Lung microvascular endothelial cell (primary cell): ENCODE measurements at places on chromosomes 2 and 18.

- DNase-seq = no peak
Observed at GRCh38 chr2:106570316-106570715, 83.2 kb downstream of the CD8B2 start.

- no peak for DNase-seq
Observed at GRCh38 chr2:207225773-207226172, 60.0 kb upstream of the KLF7 start.

DNA sequence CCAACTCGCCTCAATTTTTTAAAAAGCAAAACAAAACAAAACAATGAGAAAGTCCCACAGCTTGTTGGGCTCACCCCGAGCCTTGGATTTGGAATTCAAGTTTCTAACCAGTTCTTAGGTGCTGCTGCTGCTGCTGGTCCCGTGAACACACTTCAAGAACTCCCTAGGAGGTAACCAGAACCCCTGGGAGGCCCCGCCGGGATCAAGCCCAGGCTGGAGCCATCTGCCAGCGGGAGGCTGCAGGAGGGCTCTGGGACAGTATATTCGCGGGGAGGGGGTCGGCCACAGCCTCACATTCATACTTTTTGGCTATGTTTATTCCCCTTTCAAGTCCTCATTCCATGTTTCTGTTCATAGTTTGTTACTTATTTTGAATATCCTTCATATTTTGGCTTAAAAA is 223.4 kb downstream of the TFCP2L1 start:
- DNase-seq = no peak

- no peak for DNase-seq
Observed at GRCh38 chr2:210460322-210461227, 16.0 kb downstream of the LANCL1 start.

DNA sequence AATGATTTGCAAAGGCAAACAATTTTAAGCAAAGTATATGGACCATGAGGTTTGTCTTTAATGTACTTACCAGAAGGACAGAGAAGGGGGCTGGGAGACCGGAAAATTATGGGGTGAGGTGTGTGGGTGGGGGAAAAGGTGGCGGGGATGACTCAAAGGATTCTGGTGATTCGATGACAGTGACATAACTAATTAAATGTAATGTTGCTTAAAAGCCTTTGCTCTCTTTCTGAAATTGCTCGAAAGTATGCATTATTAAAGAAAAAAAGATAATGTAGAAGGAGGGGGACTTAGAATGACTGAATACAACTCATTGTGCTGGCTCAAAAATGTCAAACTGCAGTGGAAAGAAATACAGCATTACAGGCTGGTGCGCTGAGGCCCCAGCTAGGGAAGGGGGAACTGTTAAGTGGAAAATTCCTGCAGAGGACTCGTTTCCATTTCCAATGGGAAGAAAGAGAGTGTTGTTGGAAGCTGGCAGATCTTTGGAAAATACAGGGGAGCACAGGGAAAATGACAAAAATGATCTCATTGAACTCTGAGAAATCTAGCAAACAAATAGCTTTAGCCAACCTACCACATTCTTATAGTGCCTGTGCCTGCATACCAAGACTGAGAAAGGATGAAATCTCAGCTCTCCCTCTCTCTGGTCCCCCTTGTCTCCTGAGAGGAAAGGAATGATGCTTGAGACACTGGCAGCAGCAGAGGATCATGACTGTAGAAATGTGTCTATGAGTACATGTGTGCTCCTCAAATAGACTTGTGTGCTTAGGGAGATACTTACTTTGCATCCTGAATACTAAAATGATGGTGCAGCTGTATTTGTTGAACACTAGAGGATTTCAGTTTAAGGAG is 632.4 kb downstream of the NYAP2 start:
- DNase-seq = no peak

DNA sequence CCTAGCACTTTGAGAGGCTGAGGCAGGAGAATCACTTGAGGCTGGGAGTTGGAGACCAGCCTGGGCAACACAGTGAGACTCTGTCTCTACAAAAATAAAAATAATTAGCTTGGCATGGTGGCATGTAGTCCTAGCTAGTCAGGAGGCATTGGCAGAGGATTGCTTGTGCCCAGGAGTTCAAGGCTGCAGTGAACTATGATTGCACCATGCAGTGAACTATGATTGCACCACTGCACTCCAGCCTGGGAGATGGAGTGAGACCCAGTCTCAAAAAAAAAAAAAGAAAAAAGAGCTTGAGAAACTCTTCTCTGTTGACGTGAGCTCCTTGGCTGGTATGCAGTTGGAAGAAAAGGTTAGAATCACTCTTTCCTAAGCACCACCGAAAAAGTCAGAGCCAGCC is 125.1 kb upstream of the TNP1 start:
- no peak for DNase-seq

- DNase-seq = no peak
Observed at GRCh38 chr2:174836995-174837390, 72.7 kb upstream of the CHRNA1 start.

- no peak for DNase-seq
Observed at GRCh38 chr2:22691666-22692065, 693.3 kb upstream of the KLHL29 start.

- no peak for DNase-seq
Observed at GRCh38 chr2:78541451-78542267, 483.8 kb upstream of the REG3G start.

DNA sequence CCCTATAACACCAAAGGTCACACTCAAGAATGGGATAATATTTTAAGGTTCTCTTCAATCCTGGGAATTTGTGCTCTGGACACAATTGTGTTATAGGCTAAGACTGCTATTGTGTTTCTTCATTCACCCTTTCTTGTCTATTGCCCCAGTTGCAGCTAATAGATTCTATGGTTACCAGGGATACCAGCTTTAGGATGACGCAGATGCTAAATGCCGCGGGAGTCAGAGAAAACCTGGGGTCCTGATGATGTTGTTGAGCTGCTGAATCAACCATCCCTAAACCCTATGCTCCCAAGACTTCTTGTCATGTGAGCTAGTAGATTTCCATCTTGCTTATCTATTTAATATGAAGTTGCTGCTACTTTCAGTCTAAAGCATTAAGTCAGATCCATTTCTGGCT is 5.4 kb downstream of the CRYGD start:
- no peak for DNase-seq

- DNase-seq = peak; percentile 12
Observed at GRCh38 chr2:172985139-172985892, 90.3 kb upstream of the MAP3K20 start.

DNA sequence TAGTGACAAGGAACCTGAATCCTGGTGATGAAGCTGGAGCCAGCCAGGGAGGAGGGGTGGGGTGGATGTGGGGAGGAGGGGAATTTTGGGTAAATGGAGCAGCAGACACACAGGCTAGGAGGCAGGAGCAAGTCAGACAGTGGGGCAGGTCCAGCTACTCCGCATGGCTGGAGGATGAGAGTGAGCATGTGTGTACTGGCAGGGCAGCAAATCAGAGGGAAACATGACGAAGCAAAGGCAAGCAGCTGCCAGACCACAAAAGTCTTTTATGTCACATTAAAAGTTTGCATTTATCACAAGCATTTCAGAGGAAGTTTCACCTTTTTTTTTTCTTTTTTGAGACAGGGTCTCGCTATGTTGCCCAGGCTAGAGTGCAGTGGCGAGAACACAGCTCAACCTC is 11.9 kb upstream of the KIDINS220 start:
- no peak for DNase-seq

GRCh38 chr2:142750858-142751257 is 126.6 kb upstream of the KYNU start:
- no peak for DNase-seq

DNA sequence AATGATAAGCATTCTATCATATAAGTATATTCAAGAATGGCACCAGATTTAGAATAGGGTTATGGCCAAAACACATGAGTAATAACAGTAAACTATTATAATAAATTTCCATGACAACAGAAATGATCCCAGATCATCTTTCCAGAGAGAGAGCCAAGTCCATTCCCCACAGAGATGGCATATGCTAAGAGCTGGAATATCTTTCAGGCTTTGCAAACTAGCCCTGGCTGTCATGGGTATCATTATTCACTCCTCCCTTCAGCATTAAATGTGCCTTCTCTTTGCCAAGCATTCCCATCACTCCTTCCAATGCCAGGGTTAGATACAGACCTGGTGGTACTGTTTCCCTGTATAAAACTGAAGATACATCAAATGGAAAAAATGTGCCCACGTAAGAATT is 10.9 kb downstream of the FEZ2 start:
- no peak for DNase-seq

DNA sequence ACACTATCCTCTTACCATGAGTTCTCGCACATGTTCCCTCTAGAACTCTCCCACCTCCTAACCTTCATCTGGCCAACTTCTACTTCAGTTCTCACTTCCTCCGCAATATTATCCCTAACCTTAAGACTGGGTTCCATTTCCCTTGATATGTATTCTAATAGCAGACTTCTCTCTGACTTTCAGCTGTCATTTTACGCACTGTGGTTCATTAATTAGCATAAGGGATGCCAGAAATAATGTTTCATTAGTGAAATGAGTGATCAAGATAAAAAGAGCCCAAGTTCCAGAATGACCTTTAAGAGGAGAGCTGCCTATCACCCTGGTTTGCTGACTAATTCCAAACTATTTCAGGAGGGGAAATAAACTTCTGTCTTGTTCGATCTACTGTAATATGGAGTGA is 108.6 kb upstream of the CCDC150 start:
- no peak for DNase-seq

- DNase-seq = no peak
Observed at GRCh38 chr2:143029141-143029540, 100.1 kb upstream of the ARHGAP15 start.

- DNase-seq = no peak
Observed at GRCh38 chr2:210544007-210544590, 12.3 kb upstream of the CPS1 start.

DNA sequence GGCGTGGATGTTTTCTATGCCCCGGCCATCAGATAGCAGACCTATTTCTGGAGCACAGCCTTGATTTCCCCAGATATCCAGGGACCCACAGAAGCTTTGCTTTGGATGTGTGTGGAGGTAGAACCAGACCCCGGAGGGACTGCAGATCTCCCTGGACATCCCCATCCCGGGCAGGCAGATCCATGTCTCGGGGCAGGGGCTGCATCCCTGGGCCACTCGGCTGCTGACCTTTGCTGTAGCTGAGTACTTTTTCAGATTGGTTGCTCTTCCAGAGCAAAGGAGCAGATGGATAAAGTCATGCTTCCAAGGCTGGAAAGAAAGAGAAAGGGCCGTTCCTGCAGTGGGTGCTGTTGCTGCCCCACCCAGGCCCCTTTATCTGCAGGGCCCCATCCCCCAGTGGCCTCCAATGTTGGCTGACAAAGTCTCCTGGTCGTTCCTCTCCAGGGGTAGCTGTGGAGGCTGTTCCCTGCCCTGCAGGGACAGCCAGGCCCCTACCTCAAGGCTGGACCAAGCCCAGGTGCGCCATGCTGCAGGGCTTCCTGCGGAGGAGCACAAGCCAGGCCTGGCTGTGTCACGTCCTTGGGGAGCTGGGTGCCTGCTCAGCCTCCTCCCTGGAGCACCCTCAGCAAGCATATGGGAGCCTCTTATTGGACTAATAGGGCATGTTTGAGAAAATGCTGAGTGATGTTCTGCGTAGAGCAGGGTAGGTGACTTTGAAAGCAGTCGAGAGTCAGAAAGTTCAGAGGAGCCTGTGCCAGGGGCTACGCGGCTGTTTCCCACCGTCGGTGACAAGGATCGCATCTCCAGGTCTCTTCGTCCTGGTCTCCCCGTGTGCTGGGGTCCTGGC is 68.4 kb downstream of the TPO start:
- DNase-seq = no peak

DNA sequence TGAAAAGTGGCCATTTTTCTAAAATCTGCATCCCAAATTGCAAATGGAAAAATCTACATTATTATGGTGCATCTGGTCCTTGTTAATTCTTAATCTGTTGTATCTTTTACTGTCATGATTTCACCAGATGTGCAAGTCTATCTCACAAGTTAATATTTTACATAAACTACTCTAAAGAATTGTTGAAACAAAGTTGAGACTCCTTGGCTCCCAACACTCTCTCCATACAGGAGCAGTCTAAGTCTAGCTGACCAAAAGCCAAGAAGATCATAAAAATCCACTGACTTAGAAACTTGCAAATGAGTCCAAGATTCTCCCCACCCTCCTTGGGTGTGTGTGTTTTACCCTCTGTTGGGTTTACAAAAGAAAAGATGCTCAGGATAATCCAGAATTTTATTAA is 85.1 kb downstream of the NCKAP5 start:
- DNase-seq = no peak

GRCh38 chr2:196314780-196315179 is 143.4 kb upstream of the STK17B start:
- no peak for DNase-seq

DNA sequence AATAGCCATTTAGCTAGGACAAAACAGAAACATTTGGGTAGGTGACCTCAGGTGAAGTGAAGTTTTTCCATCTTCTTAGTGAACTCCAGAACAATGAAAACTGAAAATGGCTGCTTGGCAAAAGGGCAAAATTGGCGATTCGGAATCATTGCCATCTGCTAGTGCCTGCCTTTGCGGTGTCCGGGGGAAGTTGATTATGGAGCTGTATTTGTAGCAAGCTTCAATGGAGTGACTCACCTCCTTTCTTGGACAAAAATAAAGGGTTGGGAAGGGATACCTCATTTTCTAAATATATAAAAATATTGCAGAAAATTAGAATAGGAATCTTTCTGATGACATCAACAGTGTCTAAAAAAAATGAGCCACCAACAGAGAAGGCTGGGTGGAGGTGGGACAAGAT is 460.5 kb downstream of the TGIF1 start:
- DNase-seq = no peak

- no peak for DNase-seq
Observed at GRCh38 chr2:7658486-7658885, 741.3 kb downstream of the RNF144A start.

- no peak for DNase-seq
Observed at GRCh38 chr2:191620144-191620543, 57.8 kb upstream of the NABP1 start.

DNA sequence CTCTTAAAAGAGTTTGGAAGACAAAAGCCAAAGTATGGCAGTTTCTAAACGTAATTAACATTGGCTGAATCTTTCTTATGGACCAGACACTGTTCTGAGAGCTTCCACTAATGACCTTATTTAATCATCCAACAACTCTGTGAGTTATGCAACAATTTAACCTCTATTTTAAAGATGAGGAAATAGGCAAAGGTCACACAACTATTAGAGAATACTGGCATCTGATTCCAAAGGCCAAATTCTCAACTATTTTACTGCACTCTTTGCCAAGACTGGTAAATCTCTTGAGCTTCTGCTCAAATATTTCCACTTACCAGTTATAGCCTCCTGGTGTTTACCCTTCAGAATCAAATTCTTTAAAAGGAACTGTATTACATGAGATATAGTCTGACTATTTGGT is 42.1 kb upstream of the ERMN start:
- DNase-seq = no peak
